ENCODE measurements at places on chromosomes 2 and 18. TPM values are rescaled to one million over a fixed set of nuclear protein-coding genes. Genes with fewer than 3 reads are reported as not detected.

The COL4A3 gene
- not detected for total RNA-seq

The VWC2L gene
- total RNA-seq: not detected

The C2orf15 gene
- total RNA-seq: not detected

The RAB6D gene
- total RNA-seq: not detected

The ABCG8 gene
- not detected for total RNA-seq
